ENCODE measurements at places on chromosomes 1 and 21. TPM values are rescaled to one million over a fixed set of nuclear protein-coding genes. Genes with fewer than 3 reads are reported as not detected.

GRCh38 chr1:229759586-229759985, 133.5 kb downstream of the URB2 start:
- no peak for DNase-seq

DNA sequence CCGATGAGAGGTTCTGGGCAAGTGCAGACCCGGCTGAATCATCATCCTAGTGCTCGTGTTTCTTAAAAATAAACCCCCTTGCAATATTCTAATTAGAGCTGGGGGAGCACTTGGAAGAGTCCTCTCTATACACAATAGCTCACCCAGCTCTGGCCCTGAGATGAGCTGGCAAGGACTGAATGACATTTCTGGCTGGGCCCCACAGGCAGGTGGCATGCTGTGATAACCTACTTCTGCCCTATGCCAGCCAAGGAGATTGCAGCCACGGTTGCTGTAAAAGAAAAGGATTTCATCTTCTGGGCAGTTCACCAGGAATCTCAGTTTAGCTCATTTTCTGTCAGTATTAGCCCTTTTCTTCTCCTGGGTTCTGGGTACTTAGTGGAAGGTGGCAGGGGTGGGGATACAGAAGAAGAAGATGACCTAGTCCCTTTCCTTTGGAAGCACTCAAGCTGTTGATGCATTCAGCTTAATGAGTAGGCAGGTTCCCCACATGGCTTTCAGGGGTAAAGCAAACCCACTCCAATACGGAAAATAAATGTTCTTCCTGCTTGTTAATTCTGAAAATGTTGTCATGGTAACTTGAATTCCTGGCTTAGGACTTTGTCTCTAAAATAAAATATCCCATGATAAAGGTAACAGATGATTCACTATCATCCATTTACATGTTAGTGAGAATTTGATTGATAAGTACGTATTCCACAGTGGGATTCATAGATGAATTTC, 32.2 kb downstream of the VASH2 start:
- DNase-seq: no peak

- no peak for DNase-seq
Measured at GRCh38 chr1:29811247-29811646, 574.9 kb downstream of the PTPRU start.

GRCh38 chr1:110235181-110235833, 25.2 kb downstream of the KCNC4 start:
- DNase-seq: no peak

GRCh38 chr1:42037586-42037985, 115.6 kb upstream of the GUCA2B start:
- DNase-seq: no peak

Gene DMBX1
- not detected for total RNA-seq

GRCh38 chr1:31752952-31753475, 11.1 kb downstream of the ADGRB2 start:
- no peak for DNase-seq

- no peak for DNase-seq
Measured at GRCh38 chr1:222600281-222600680, 10.5 kb upstream of the TAF1A start.

Gene AQP10
- total RNA-seq: 0.23 TPM

- no peak for DNase-seq
Measured at GRCh38 chr1:93961443-93961842, 52.2 kb upstream of the GCLM start.

Gene AGMAT
- not detected for total RNA-seq

Gene ZNF281
- total RNA-seq: 6.7 TPM

GRCh38 chr1:221800831-221801230, 58.9 kb upstream of the DUSP10 start:
- DNase-seq: no peak

Gene UAP1
- 18.7 TPM for total RNA-seq

Gene PDIK1L
- total RNA-seq: 9.3 TPM

GRCh38 chr1:160030657-160031364, 979 bp downstream of the PIGM start:
- no peak for DNase-seq
